NCI-H774 (cell line): ENCODE measurements at places on chromosomes 3 and 15.

DNA sequence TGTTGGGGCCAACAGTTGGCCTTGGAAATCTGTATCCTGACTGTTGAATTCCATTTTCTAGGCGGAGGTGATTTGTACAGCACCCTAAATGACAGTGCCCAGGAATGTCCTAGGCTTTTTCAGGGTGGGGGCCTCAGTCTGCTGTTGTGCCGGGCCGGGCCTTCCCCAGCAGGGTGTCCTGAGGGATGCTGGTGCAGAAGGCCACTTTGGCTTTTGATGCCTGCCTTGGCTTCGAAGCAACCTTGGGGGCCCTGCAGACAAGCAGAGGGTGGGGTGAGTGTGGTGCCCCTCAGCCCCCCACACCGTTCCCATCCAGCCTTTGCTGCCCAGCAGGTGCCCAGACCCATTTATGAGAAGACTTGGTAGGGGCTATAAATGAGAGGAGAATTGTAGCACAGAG lies 33.0 kb downstream of the SYNM start:
- DNase-seq, result no peak

DNA sequence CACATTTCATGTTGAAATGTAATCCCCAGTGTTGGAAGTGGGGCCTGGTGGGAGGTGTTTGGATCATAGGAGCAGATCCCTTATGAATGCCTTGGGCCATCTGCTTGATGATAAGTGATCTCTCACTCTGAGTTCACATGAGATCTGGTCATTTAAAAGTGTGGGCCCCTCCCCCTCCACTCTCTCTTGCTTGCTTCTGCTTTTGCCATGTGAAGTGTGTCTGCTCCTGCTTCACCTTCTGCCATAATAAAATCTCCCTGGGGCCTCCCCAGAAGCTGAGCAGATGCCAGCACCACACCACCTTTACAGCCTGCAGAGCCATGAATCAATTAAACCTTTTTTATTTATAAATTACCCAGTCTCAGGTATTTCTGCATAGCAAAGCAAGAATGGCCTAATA lies 14.2 kb upstream of the CD200R1L start:
- DNase-seq, result no peak

- DNase-seq, result no peak
Measured at GRCh38 chr3:65955792-65956477, 82.8 kb downstream of the MAGI1 start.

- no peak for DNase-seq
Measured at GRCh38 chr3:102114264-102114979, 265.1 kb downstream of the NFKBIZ start.
